ENCODE measurements at places on chromosomes 7 and 10.

DNA sequence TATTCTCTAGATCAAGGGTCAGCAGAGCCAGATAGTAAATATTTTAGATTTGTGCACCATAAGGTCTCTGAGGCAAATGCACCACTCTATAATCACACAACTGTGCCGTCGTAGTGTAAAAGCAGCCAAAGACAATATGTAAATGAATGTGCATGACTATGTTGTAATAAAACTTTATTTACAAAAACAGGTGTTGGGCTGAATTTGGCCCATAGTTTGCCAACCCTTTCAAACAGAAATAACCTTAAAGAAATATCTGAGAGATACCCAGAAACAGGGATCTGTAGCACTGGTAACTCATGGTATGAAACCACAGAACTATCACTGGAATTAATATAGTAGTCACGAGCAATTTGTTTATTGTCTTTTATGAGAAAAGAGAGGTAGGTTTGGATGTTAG, 86.0 kb downstream of the ARID5B start:
- no peaks in the 10 kb centered on the region for H3K36me3 ChIP-seq
- peaks cover 9% of the 10 kb centered on the region for H3K4me1 ChIP-seq
- no peaks in the 10 kb centered on the region for H3K27me3 ChIP-seq

- H3K27ac ChIP-seq = no peak overlapping the region
- no peak for DNase-seq
- H3K4me3 ChIP-seq = no peak overlapping the region
Observed at GRCh38 chr7:84847790-84848189, 339.1 kb downstream of the SEMA3D start.

DNA sequence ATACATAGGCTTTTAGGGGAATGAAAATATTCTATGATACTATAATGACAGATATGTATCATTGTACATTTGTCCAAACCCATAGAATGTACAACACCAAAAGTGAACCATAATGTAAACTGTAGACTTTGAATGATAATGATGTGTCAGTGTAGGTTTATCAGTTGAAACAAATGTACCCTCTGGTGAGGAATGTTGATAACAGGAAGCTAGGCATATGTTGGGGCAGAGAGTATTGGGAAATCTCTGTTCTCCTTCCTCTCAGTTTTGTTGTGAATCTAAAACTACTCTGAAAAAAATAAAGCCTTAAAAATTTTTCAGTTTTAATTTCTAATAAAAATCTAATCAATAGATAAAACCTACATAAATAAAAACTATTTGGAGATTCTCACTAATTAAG, 36.9 kb downstream of the C1GALT1 start:
- H3K4me1 ChIP-seq = peaks cover 23% of the 10 kb centered on the region
- no peak overlapping the region for H3K27ac ChIP-seq
- H3K4me3 ChIP-seq = no peak overlapping the region
- no peaks in the 10 kb centered on the region for H3K36me3 ChIP-seq

DNA sequence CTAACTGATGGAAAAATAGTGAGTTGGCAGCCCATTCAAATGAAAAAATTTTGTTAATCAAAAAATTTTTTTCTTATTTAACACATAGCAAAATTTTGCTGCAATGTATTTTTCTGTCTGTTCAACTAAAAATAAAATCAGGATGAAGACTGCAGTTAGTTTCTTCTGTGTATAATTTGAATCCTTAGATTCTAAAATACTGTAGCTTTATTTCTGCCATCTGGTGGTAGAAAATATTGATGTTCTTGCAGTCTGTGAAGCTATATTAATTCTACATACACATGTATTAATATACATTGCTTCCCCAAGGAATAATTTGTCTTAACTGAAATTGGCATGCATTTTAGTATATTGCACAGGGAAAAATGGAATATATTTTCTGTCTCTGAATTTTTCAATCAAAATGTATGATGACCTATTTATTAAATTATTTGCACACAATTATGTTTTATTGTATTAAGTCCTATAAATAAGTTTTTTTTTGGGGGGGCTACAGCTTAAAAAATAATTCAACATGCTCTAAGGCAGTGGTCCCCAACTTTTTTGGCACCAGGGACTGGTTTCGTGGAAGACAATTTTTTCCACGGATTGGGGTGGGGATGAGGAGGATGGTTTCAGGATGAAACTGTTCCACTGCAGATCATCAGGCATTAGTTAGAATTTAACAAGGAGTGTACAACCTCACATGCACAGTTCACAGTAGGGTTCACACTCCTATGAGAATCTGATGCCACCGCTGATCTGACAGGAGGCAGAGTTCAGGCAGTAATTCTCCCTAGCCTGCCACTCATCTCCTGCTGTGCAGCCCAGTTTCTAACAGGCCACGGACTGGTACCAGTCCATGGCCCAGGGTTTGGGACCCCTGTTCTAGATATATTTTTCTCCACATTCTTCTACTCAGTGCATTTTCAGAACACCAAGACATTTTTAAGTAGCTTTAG, 119.4 kb downstream of the GNAT3 start:
- H3K27me3 ChIP-seq = no peaks in the 10 kb centered on the region
- DNase-seq = no peak

GRCh38 chr7:155762655-155763054, 49.6 kb downstream of the SHH start:
- no peaks in the 10 kb centered on the region for H3K27me3 ChIP-seq
- no peak for DNase-seq
- H3K4me1 ChIP-seq = peaks cover 8% of the 10 kb centered on the region
- H3K27ac ChIP-seq = no peak overlapping the region
- H3K36me3 ChIP-seq = peaks cover 27% of the 10 kb centered on the region

GRCh38 chr10:112584276-112584675, 137.3 kb downstream of the VTI1A start:
- H3K27me3 ChIP-seq = no peaks in the 10 kb centered on the region
- H3K36me3 ChIP-seq = no peaks in the 10 kb centered on the region
- no peak overlapping the region for H3K4me3 ChIP-seq

- H3K27ac ChIP-seq = no peak overlapping the region
- no peak overlapping the region for H3K4me3 ChIP-seq
- H3K4me1 ChIP-seq = no peaks in the 10 kb centered on the region
- no peaks in the 10 kb centered on the region for H3K27me3 ChIP-seq
- H3K36me3 ChIP-seq = no peaks in the 10 kb centered on the region
Observed at GRCh38 chr7:82527851-82528250, 84.3 kb upstream of the CACNA2D1 start.

DNA sequence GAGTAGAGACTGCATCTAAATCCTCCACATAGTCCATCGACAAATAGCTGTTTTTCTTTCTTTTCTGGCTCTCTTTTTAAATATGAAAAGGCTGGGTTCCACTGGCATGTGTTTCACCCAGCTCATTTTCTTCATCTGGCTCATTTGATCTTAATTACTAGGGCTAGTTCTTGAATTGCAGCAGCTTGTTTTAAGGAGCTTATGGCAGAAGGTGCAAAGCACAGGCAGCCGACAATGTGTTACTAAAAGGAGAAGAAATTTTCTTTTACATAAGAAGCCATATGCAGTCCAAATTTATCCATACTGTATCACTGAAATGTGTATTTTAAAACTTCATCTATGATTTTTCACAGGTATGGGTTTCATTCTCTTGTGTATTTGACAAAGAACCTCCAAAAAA, 205.6 kb upstream of the PTER start:
- H3K27me3 ChIP-seq = no peaks in the 10 kb centered on the region
- H3K4me1 ChIP-seq = no peaks in the 10 kb centered on the region
- no peak overlapping the region for H3K4me3 ChIP-seq
- H3K36me3 ChIP-seq = no peaks in the 10 kb centered on the region

DNA sequence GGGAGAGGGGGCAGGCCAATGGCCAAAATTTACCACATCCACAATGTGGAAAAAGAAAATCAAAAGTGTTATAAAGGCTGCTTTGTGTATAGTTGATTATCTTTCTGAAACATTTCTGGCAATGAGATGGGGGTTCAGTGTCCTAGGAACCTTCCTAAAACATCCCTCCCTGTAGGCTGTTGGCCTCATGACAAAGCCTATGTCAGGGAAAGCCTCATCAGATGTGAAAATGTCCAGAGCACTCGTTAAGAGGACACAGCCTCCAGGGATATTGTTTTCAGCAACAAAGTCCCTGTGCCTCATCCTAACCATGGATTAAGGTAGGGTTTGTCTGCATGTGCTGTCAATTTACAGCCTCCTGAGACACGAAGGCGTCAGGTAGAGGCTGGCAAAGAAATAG, 17.0 kb downstream of the SUN3 start:
- no peak for DNase-seq
- no peak overlapping the region for H3K27ac ChIP-seq
- H3K4me1 ChIP-seq = no peaks in the 10 kb centered on the region
- H3K27me3 ChIP-seq = no peaks in the 10 kb centered on the region
- H3K36me3 ChIP-seq = no peaks in the 10 kb centered on the region

- no peaks in the 10 kb centered on the region for H3K27me3 ChIP-seq
- DNase-seq = no peak
- H3K36me3 ChIP-seq = no peaks in the 10 kb centered on the region
- no peak overlapping the region for H3K4me3 ChIP-seq
- no peak overlapping the region for H3K27ac ChIP-seq
- H3K4me1 ChIP-seq = no peaks in the 10 kb centered on the region
Observed at GRCh38 chr10:1706711-1707110, 30.6 kb downstream of the ADARB2 start.

GRCh38 chr10:15158448-15158847, 10.0 kb downstream of the NMT2 start:
- H3K4me1 ChIP-seq = no peaks in the 10 kb centered on the region
- no peaks in the 10 kb centered on the region for H3K27me3 ChIP-seq
- no peak overlapping the region for H3K4me3 ChIP-seq
- no peaks in the 10 kb centered on the region for H3K36me3 ChIP-seq
- H3K27ac ChIP-seq = no peak overlapping the region

GRCh38 chr7:82410461-82410860, 33.1 kb downstream of the CACNA2D1 start:
- no peaks in the 10 kb centered on the region for H3K36me3 ChIP-seq
- no peak for DNase-seq
- H3K4me3 ChIP-seq = peak overlapping the region; percentile 3
- H3K4me1 ChIP-seq = no peaks in the 10 kb centered on the region
- no peaks in the 10 kb centered on the region for H3K27me3 ChIP-seq

- H3K27me3 ChIP-seq = no peaks in the 10 kb centered on the region
- H3K36me3 ChIP-seq = no peaks in the 10 kb centered on the region
- H3K4me3 ChIP-seq = no peak overlapping the region
- peaks cover 42% of the 10 kb centered on the region for H3K4me1 ChIP-seq
Observed at GRCh38 chr7:127886248-127886647, 145.0 kb downstream of the LRRC4 start.

GRCh38 chr7:150410131-150410530, 31.0 kb downstream of the ZNF775 start:
- no peak overlapping the region for H3K27ac ChIP-seq
- no peak for DNase-seq
- no peak overlapping the region for H3K4me3 ChIP-seq
- no peaks in the 10 kb centered on the region for H3K36me3 ChIP-seq
- peaks cover 13% of the 10 kb centered on the region for H3K4me1 ChIP-seq

- H3K27me3 ChIP-seq = no peaks in the 10 kb centered on the region
- no peaks in the 10 kb centered on the region for H3K4me1 ChIP-seq
- no peak overlapping the region for H3K27ac ChIP-seq
- no peak for DNase-seq
- H3K4me3 ChIP-seq = no peak overlapping the region
Observed at GRCh38 chr10:85168243-85168642, 839.9 kb downstream of the CCSER2 start.

GRCh38 chr10:133318494-133319127, 9.9 kb downstream of the ZNF511 start:
- no peaks in the 10 kb centered on the region for H3K27me3 ChIP-seq
- no peaks in the 10 kb centered on the region for H3K36me3 ChIP-seq
- no peak overlapping the region for H3K27ac ChIP-seq
- DNase-seq = no peak
- H3K4me1 ChIP-seq = peaks cover 4% of the 10 kb centered on the region

- no peaks in the 10 kb centered on the region for H3K27me3 ChIP-seq
- H3K4me1 ChIP-seq = no peaks in the 10 kb centered on the region
- H3K4me3 ChIP-seq = no peak overlapping the region
Observed at GRCh38 chr10:8103543-8103942, 49.1 kb downstream of the GATA3 start.

DNA sequence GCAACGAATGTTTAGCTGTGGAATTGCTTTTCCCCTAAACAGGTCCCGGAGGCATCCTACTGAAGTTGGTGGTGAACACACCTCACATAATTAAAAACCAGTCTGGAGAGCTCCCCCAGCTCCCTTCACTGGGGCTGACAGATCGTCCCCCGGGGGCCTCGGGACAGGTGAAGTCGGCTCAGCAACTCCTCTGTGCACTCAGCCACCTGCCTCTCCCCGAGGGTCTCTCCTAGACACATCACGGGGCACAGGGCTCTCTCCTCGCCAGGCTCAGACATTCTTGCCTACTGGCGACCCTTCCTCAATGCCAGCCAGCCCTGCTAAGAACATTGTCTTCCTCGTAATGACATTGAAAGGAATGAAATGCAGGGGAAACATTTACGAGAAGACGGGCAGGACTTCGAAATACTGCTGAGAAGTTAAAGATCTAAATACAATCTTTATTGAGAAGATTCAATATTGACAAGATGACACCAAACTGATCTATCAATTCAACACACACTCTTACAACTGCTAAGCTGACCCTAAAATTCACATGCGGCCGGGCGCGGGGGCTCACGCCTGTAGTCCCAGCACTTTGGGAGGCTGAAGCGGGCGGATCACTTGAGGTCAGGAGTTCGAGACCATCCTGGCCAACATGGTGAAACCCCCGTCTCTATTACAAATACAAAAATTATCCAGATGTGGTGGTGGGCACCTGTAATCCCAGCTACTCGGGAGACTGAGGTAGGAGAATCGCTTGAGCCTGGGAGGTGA, 88.1 kb upstream of the DNAAF5 start:
- DNase-seq = no peak
- no peaks in the 10 kb centered on the region for H3K27me3 ChIP-seq
- no peak overlapping the region for H3K4me3 ChIP-seq
- H3K36me3 ChIP-seq = no peaks in the 10 kb centered on the region
- no peaks in the 10 kb centered on the region for H3K4me1 ChIP-seq

DNA sequence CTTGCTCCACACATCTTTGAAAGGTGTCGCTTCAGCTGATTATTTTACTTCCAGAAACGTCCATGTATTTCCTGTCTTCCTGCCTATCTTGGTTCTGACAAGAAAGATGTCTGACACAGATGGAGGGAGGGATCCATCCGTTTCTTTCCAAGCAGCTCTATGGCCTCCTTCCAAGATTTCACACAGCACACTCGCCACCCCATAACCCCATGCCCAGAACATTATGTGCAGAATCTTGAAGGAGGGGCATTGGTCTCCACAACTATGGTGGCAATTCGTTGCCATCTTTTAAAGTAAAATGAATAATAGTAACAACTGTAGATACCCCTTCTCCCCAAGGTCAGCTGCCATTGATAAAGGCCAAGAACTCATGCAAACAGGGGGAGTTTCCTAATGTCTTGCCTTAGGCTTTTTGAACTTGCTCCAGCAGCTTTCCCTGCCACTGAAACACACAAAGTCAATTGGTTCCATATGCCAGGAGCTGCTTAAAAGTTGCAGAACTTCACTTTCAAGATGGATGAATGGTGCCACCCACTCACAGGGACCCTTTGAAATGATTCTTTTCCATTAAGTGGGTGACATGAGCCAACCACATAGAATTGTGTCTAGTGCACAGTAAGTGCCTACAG, 60.0 kb downstream of the VSTM4 start:
- no peaks in the 10 kb centered on the region for H3K36me3 ChIP-seq
- no peak for DNase-seq
- H3K4me3 ChIP-seq = no peak overlapping the region
- no peaks in the 10 kb centered on the region for H3K27me3 ChIP-seq
- H3K27ac ChIP-seq = no peak overlapping the region
- H3K4me1 ChIP-seq = peaks cover 5% of the 10 kb centered on the region

All from thoracic aorta (tissue), 2 donors.